ENCODE measurements at places on chromosomes 4 and X.

GRCh38 chrX:30653415-30654131 is at the start of gene GK:
Gene GK, plus strand, starts transcription at chrX:30653423. Its CDS starts 115 bp downstream, at chrX:30653538.
- peak; percentile 23 for DNase-seq

GRCh38 chrX:49155243-49155899 is 7.2 kb upstream of the MAGIX start:
- DNase-seq, result peak; percentile 68

GRCh38 chr4:37717576-37717975 is 31.4 kb upstream of the RELL1 start:
- DNase-seq, result peak; percentile 93

DNA sequence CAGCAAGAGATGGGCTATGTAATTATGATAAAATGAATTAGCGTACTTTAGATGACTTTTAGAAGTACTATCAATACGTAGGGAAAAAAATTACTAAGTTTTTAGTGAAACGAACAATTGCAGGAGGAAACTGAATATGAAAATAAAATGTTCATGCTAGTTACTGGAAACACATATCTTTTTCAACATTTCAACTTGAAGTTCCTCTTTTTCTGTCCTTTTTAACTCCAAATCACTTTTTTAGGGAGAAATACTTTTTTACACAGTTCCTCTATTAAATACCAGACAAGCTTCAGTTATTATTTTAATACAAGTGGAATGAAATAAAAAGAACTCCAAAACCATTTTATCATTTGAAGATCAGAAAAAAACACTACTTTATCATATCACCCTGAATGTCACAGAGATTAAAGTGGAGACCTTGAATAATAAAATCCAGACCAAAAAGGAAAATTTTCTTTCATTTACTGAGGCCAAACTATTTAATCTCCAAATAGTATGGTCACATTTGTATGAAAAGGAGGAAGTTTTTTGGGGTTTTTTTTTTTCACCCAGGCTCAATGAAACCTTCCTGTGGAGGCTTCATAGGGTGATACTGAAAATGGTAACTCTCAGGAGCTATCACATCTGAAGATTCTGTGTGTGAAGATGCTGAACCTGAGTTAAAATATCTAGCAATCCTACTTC is 306.2 kb downstream of the INPP4B start:
- no peak for DNase-seq

DNA sequence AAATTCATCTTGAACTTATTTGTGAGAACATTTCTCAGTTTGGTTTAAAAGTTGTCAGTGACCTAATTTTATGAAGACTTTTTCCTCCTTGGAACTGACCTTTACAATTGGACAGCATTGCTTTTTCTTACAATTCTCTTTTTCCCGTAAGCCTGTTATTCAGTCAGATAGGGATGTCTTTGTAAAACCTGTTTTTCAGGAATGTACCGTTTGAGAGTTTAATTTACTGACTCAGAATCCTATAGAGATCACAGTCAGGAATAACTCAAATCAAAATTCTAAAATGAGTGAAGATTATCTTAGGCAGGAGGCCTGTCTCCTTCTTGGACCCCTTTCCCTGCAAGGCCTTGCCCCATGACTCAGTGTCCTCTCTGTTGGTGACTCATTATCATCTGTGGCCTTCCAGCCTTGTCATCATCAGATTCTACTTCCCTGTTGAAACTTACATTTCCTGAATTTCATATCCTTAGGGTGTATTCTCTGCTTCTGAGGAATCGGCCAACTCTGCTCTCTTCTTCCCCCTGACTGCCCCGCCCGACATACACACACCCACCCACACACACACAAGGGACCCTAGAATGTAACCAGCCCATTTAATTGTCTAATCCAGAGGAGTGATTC is 99.8 kb downstream of the ARHGAP10 start:
- peak; percentile 85 for DNase-seq

GRCh38 chr4:172356016-172356415 is 542.8 kb downstream of the GALNTL6 start:
- no peak for DNase-seq

- no peak for DNase-seq
Observed at GRCh38 chr4:183596067-183596757, 62.8 kb downstream of the RWDD4 start.

- DNase-seq, result peak; percentile 31
Observed at GRCh38 chrX:76253432-76253831, 80.6 kb downstream of the PBDC1 start.

GRCh38 chr4:122854447-122855352 is 28.1 kb downstream of the FGF2 start:
- DNase-seq, result peak; percentile 60

Data from AG10803 (cell line).